ENCODE measurements at places on chromosomes 1 and 21. TPM values are rescaled to one million over a fixed set of nuclear protein-coding genes. Genes with fewer than 3 reads are reported as not detected.

Gene TMEM81
- 4.6 TPM for total RNA-seq

Gene SHISA4
- 9.8 TPM for total RNA-seq

Gene COL16A1
- total RNA-seq = 389 TPM

GRCh38 chr1:46317323-46317722 lies 13.8 kb downstream of the UQCRH start:
- H3K27me3 ChIP-seq = no peaks in the 10 kb centered on the region
- H3K36me3 ChIP-seq = peaks cover 15% of the 10 kb centered on the region
- no peak overlapping the region for H3K27ac ChIP-seq
- no peak for DNase-seq

GRCh38 chr1:202143768-202144401 lies 652 bp downstream of the ARL8A start:
- H3K4me3 ChIP-seq = peak overlapping the region; percentile 86
- DNase-seq = no peak
- peak overlapping the region; percentile 98 for H3K27ac ChIP-seq
- peaks cover 1% of the 10 kb centered on the region for H3K36me3 ChIP-seq
- peaks cover 19% of the 10 kb centered on the region for H3K4me1 ChIP-seq

DNA sequence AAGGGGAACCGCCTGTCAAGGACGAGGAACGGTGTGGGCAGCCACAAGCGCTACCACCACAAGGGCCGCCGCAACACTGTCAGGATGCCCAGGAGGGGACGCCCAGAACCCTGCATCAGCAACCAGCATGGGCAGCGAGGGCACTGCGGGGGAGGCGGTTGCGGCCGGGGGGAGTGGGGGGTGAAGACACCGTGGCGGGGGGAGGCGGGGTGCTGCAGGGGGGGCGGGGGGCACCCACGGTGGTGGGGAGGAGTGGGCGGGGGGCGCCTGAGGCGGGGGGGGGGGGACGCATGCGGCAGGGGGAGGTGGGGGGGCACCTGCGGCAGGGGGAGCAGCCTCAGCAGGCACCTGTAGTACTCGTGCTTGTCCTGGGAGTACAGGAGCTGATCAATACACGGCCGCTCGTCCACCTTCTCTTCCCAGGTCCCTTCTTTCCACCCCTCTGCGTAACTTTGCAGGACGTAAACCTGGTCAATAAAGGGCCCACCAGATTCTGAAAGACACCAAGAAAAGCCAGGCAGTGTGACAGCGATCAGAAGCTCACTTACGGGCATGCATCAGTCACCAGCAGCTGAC lies 4.6 kb downstream of the POFUT2 start:
- no peak overlapping the region for H3K27ac ChIP-seq
- H3K4me3 ChIP-seq = no peak overlapping the region
- H3K4me1 ChIP-seq = peaks cover 8% of the 10 kb centered on the region
- no peak for DNase-seq
- H3K27me3 ChIP-seq = no peaks in the 10 kb centered on the region
- peaks cover 26% of the 10 kb centered on the region for H3K36me3 ChIP-seq

GRCh38 chr1:35361638-35362037 lies 93.1 kb downstream of the ZMYM4 start:
- DNase-seq = no peak
- H3K4me3 ChIP-seq = no peak overlapping the region
- H3K27me3 ChIP-seq = no peaks in the 10 kb centered on the region
- peaks cover 15% of the 10 kb centered on the region for H3K36me3 ChIP-seq
- H3K27ac ChIP-seq = no peak overlapping the region

DNA sequence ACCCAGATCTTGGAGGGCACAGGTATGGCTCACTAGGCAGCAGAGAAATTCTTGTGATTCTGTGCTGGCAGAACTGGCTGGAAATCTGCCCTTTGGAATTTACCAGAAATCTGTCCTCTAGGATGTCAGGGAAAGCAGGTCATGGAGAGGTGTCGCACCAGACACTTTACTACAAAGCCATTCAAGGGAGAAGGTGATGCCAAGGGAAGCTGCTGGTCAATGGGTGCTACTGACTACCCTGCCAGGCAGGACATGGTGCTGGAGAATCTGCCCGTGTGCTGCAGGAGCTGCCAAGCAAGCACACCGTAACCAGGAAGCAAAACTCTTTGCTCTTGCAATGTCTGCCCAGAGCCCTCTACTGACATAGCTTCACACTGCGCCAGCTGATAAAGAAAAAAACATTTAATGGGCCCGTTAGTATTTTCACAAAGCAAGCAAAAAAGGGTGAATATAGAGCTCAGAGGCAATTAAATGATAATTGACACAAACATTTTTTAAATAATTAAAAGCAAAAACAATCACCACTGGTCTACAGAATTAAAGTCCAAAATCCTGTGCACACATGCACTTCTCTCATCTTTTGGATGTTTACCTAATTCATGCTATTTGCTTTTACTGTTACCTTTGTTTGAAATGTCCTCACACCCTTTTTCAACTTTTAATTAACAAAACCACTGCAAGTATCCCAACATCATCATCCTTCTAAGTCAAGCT lies 7.2 kb upstream of the FBXO28 start:
- H3K27me3 ChIP-seq = peaks cover 44% of the 10 kb centered on the region
- no peak overlapping the region for H3K4me3 ChIP-seq
- no peak for DNase-seq
- no peak overlapping the region for H3K27ac ChIP-seq
- no peaks in the 10 kb centered on the region for H3K36me3 ChIP-seq
- peaks cover 4% of the 10 kb centered on the region for H3K4me1 ChIP-seq

All from mesothelial cell of epicardium (in vitro differentiated cells).